ENCODE measurements at places on chromosomes 13 and 19. TPM values are rescaled to one million over a fixed set of nuclear protein-coding genes. Genes with fewer than 3 reads are reported as not detected.

Gene EBI3
- 0.49 TPM for total RNA-seq

Gene GPR4
- total RNA-seq = 5.1 TPM

Gene SPTBN4
- total RNA-seq = 6.1 TPM

Gene SPATA13
- 8.4 TPM for total RNA-seq

Gene KCNRG
- total RNA-seq = not detected

Gene KLK10
- not detected for total RNA-seq

DNA sequence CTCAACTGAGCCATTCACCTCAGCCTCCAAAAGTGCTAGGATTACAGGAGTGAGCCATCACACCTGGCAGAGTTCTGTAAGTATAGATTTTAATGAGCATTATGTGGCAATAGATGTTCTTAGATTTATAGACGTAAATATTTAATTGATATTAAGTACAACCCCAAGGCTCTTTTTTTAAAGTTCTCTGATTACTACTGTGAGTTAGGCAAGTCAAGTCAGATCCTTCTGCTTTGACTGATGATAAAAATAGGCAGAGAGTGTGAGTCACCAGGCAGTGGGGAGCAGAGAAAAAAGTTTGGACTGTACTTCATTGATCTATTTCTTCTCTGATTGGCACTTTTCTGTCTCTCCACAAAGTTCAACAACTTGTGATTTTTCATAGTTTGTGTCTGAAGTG is 1379.9 kb downstream of the UQCRFS1 start:
- H3K27ac ChIP-seq = no peak overlapping the region
- no peak overlapping the region for H3K4me3 ChIP-seq
- H3K36me3 ChIP-seq = no peaks in the 10 kb centered on the region
- no peak for DNase-seq

GRCh38 chr13:94483970-94484369 is 4.5 kb upstream of the DCT start:
- H3K36me3 ChIP-seq = no peaks in the 10 kb centered on the region
- H3K4me3 ChIP-seq = no peak overlapping the region
- no peak overlapping the region for H3K27ac ChIP-seq
- DNase-seq = no peak

DNA sequence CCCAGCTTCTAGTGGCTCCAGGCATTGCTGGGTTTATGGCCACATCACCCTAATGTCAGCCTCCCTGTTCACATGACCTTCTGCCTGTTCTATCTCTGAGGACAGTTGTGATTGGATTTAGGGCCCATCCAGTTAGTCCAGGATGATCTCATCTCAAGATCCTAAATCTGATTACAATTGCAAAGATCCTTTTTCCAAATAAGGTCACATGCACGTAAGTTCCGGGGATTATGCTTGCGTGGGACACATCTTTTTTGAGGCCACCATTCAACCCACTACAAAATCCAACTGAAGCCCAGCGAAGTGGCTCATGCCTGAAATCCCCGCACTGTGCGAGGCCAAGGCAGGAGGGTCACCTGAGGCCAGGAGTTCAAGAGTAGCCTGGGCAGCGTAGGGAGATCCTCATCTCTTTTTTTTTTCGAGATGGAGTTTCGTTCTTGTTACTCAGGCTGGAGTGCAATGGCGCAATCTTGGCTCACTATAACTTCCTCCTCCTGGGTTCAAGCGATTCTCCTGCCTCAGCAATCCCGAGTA is 12.3 kb downstream of the PLD3 start:
- peaks cover 9% of the 10 kb centered on the region for H3K4me1 ChIP-seq
- no peaks in the 10 kb centered on the region for H3K36me3 ChIP-seq
- DNase-seq = no peak
- H3K4me3 ChIP-seq = no peak overlapping the region

DNA sequence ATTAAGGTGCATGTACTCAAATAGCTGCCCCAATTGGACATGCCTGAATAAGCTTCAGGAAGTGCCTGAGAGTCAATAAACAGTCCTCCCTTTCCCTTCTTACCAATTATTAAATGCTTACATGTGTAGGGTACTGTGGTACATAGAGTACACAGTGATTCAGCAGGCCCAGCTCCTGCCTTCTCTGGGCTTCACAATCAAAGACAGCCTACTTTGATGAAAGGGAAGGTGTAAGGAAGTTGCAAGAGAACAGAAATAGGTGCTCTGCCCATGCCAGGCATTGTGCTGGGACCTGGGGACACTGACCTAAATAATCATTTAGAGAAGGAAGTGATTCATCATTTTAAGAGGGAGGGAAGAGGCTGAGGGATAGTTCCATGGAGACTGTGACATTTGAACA is 17.2 kb downstream of the FRY start:
- no peak overlapping the region for H3K4me3 ChIP-seq
- H3K4me1 ChIP-seq = peaks cover 54% of the 10 kb centered on the region
- no peak for DNase-seq
- no peaks in the 10 kb centered on the region for H3K27me3 ChIP-seq
- H3K27ac ChIP-seq = no peak overlapping the region

- H3K4me1 ChIP-seq = no peaks in the 10 kb centered on the region
- H3K27ac ChIP-seq = no peak overlapping the region
- peaks cover 8% of the 10 kb centered on the region for H3K36me3 ChIP-seq
- DNase-seq = no peak
- no peaks in the 10 kb centered on the region for H3K27me3 ChIP-seq
Observed at GRCh38 chr13:100139817-100140216, 50.9 kb downstream of the PCCA start.

DNA sequence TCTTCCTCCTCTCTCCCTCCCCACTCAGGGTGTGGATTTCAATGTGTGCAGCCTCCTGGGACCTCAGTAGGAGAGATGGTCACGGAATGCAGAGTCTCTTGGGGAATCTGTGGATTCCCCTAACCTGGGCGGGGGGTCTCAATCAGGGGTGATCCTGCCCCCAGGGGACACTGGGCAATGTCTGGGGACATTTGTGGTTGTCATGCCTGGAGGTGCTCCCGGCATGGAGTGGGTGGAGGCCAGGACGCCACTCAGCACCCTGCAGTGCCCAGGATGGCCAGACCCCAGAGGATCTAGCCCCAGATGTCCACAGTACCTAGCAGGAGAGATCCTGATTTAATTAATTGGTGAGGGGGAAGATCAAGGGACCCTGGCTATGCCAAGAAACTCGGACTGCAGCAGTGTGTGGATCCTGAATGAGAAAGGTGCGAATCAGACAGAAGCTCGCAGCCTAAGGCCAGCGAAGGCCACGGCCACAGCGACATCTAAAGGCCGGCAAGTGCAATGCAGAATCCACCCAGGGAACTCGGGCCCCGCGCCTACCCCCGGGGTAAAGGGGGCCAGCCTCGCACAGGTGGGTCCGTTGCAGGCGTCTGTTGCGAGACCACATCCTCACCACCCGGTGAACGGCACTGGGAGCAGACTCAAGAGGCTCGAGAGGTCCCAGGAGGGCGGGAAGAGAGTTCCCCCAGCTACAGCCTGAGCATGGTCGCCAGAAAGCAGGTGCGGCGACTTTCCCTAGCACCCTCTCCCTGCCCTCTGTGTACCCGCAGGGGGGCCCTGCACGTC is 88.8 kb downstream of the GNG7 start:
- no peak overlapping the region for H3K4me3 ChIP-seq
- DNase-seq = peak; percentile 29
- H3K4me1 ChIP-seq = peaks cover 23% of the 10 kb centered on the region
- H3K36me3 ChIP-seq = no peaks in the 10 kb centered on the region
- peaks cover 7% of the 10 kb centered on the region for H3K27me3 ChIP-seq

- peak overlapping the region; percentile 2 for H3K27ac ChIP-seq
- no peaks in the 10 kb centered on the region for H3K27me3 ChIP-seq
- H3K4me3 ChIP-seq = no peak overlapping the region
- H3K36me3 ChIP-seq = no peaks in the 10 kb centered on the region
- H3K4me1 ChIP-seq = peaks cover 42% of the 10 kb centered on the region
- no peak for DNase-seq
Observed at GRCh38 chr13:79492313-79492798, 11.4 kb downstream of the NDFIP2 start.

GRCh38 chr19:51318687-51319648 is 7.5 kb downstream of the IGLON5 start:
- DNase-seq = no peak
- no peaks in the 10 kb centered on the region for H3K4me1 ChIP-seq
- peaks cover 77% of the 10 kb centered on the region for H3K27me3 ChIP-seq

GRCh38 chr19:35177377-35178274 is 23.1 kb downstream of the FXYD5 start:
- H3K36me3 ChIP-seq = no peaks in the 10 kb centered on the region
- no peak overlapping the region for H3K4me3 ChIP-seq
- no peak for DNase-seq
- H3K27me3 ChIP-seq = peaks cover 14% of the 10 kb centered on the region
- no peaks in the 10 kb centered on the region for H3K4me1 ChIP-seq

GRCh38 chr13:33697926-33698325 is 120.0 kb upstream of the RFC3 start:
- H3K36me3 ChIP-seq = no peaks in the 10 kb centered on the region
- no peaks in the 10 kb centered on the region for H3K4me1 ChIP-seq
- H3K4me3 ChIP-seq = no peak overlapping the region
- H3K27ac ChIP-seq = no peak overlapping the region

DNA sequence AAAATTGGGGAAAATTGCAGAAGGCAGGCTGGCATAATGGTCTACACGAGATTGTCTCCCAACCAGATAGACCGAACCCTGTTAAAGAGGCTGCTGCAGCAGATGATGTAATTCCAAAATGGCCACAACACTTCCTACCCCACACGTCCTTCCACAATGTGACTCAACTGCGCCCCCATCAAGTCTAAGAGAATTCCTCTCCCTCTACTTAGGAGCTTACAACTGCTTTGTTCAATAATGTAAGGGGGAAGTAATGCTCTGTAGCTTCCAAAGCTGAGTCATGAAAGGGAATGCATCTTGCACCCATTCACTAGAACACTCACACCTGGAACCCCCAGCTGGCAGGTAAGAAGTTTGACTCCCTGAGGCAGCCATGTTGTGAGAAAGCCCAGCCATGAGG is 117.8 kb upstream of the IRS2 start:
- no peak overlapping the region for H3K4me3 ChIP-seq
- H3K27ac ChIP-seq = no peak overlapping the region
- H3K36me3 ChIP-seq = no peaks in the 10 kb centered on the region
- H3K4me1 ChIP-seq = peaks cover 16% of the 10 kb centered on the region
- DNase-seq = no peak
- no peaks in the 10 kb centered on the region for H3K27me3 ChIP-seq

DNA sequence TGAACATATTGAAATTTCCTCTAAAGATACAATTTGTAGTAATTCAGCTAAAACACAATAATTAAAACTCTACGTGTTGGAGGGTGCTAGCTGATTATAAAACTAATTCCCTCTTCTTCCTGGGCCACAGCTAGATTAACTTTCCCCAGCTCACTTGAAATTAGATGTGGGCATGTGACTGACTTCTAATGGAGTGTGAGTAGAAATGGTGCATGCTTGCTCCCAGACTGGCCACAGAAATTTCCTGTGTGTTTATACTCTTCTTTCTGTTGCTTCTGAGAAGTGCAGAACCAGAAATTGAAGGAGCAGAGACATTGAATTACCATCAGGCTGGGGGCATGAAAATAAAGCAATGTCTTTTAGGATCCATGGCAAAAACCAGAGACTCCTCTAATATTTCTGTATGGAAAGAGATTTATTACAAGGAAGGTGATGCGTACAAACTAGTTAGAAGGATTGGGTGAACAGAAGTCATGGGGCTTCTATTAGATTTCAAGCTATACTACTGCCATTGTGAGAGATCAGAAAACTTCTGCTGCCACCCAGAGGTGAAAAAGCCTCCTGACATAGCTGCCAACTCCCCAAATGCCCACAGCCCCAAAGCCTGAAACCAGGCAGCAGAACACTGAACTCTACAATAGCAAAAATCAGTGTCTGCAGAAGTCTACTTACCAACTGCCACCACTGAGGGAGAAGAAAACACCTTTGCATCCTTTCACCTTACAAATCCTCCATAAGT is 379.2 kb upstream of the MIR17HG start:
- no peaks in the 10 kb centered on the region for H3K27me3 ChIP-seq
- no peaks in the 10 kb centered on the region for H3K36me3 ChIP-seq
- H3K4me3 ChIP-seq = no peak overlapping the region
- H3K4me1 ChIP-seq = no peaks in the 10 kb centered on the region

GRCh38 chr13:107332188-107332587 is 764.3 kb upstream of the ARGLU1 start:
- DNase-seq = no peak
- H3K27ac ChIP-seq = no peak overlapping the region
- no peaks in the 10 kb centered on the region for H3K4me1 ChIP-seq
- no peaks in the 10 kb centered on the region for H3K27me3 ChIP-seq
- no peaks in the 10 kb centered on the region for H3K36me3 ChIP-seq
- H3K4me3 ChIP-seq = no peak overlapping the region

DNA sequence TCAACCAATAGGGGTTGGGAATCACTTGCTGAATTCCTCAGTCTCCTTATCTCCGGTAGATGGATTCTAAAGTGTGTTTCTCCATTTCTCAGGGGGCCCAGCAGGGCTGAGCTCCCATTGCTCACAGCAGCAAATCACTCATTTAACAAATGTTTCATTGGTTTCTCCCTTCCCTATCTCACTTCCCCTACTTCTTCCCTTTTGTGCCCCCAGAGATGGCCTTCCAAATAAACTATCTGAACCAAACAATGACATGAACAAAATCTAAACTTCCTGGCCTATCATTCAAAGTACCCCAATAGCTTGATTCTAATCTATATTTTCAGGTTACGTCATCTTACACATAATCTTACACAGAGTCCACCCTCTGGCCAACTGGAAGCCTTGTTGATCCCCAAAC is 60.4 kb downstream of the DLEU7 start:
- no peaks in the 10 kb centered on the region for H3K36me3 ChIP-seq
- no peak for DNase-seq
- H3K4me1 ChIP-seq = no peaks in the 10 kb centered on the region
- H3K27me3 ChIP-seq = no peaks in the 10 kb centered on the region

- H3K27ac ChIP-seq = peak overlapping the region; percentile 99
- H3K27me3 ChIP-seq = no peaks in the 10 kb centered on the region
- H3K4me3 ChIP-seq = no peak overlapping the region
- peaks cover 9% of the 10 kb centered on the region for H3K36me3 ChIP-seq
Observed at GRCh38 chr19:47614021-47614295, 5.0 kb downstream of the BICRA start.

- peaks cover 100% of the 10 kb centered on the region for H3K4me1 ChIP-seq
- no peak for DNase-seq
- H3K27me3 ChIP-seq = no peaks in the 10 kb centered on the region
- H3K4me3 ChIP-seq = peak overlapping the region; percentile 24
Observed at GRCh38 chr13:32530841-32531253, 7.7 kb downstream of the N4BP2L2 start.

- H3K27ac ChIP-seq = no peak overlapping the region
- H3K36me3 ChIP-seq = no peaks in the 10 kb centered on the region
- H3K4me3 ChIP-seq = no peak overlapping the region
- no peak for DNase-seq
- H3K4me1 ChIP-seq = peaks cover 8% of the 10 kb centered on the region
- no peaks in the 10 kb centered on the region for H3K27me3 ChIP-seq
Observed at GRCh38 chr13:109162248-109163036, 533.0 kb downstream of the MYO16 start.

DNA sequence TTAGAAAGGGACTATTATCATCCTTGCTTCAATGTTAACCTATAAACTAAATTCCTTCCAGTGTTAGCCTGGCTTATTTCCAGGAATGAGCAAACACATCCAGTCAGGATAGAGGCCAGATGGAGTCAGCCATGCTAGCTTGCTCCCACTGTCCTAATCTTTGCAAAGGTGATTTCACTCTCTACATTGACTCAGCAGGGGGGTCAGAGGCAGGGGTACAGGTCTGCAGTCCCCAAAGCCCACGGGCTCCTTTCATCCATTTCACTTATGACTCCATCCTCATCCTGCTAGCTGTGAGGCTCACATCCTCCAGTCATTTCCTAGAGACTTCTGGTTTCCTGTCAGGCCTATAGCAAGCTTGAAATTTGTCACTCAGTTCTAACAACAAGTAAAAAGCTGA is 63.4 kb upstream of the CEACAM8 start:
- no peaks in the 10 kb centered on the region for H3K36me3 ChIP-seq
- no peak overlapping the region for H3K27ac ChIP-seq
- no peak for DNase-seq
- H3K4me3 ChIP-seq = no peak overlapping the region

All from left ventricle myocardium inferior (tissue), 1 donor.